ENCODE measurements at places on chromosomes 1 and 21. TPM values are rescaled to one million over a fixed set of nuclear protein-coding genes. Genes with fewer than 3 reads are reported as not detected.

Gene SLC16A4
- polyA plus RNA-seq = 1.5 TPM

Gene MAP1LC3C
- 0.61 TPM for polyA plus RNA-seq

Gene KRTAP7-1
- polyA plus RNA-seq = not detected

Gene ASPM
- polyA plus RNA-seq = 35.6 TPM

Gene ANKRD35
- 5.6 TPM for polyA plus RNA-seq

Gene OLIG2
- 0.09 TPM for polyA plus RNA-seq

Gene FCRL1
- not detected for polyA plus RNA-seq

Gene RGS7
- polyA plus RNA-seq = 2.0 TPM

- no peak for DNase-seq
These were observed 88.0 kb upstream of the ZNF648 start for GRCh38 chr1:182149411-182149965.

DNA sequence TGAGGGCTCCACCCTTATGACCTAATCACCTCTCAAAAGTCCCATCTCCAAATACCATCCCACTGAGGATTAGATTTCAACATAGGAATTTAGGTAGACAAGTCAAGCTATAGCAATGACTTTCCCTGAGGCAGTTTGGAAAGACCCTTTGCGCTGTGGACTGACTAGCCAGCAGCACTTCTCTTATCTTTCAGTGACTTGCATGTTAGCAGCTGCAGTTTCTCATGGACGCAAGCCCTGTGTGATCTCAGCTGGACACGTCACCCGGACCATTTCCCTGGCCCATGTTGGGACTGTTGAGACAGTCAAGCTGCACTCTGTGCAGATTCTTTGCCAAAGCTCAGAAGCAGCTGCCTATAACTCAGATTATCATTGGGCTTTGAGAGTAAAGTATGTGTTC, 408.1 kb upstream of the USP24 start:
- no peak for DNase-seq

DNA sequence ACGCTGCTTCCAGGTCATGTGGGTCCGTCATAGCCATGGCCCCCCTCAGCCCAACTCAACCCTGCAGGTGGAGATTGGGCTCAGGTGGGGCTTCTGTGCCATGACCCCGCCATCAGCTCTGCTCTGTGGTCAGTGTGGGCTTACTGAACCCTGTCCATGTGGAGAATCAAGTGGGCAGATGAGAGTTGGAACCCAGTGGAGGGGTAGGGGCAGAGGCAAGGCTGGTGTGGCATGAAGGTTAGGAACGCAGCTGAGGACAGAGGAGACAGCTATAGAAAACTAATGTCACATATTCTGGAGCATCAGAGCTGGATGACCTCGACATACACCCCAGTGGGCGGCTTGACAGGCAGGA, 355.9 kb downstream of the PTPRU start:
- DNase-seq = no peak

DNA sequence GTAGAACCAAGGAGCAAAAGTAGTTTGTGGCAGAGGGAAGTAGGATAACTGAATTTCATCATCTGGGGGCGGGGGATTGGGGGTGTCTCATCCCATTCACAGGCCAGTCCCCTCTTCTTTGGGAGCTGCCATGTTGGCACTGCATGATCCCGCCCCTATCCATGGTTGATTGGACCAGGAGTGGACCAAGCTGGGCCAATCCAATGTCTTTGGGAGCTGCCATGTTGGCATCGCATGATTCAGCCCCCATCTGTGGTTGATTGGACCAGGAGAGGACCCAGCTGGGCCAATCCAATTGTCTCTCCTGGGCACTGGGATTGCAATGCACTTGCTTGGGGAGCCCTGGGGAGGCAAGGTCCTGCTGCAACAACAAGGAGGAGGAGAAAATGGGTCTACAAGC, 12.3 kb upstream of the ALPL start:
- no peak for DNase-seq

DNA sequence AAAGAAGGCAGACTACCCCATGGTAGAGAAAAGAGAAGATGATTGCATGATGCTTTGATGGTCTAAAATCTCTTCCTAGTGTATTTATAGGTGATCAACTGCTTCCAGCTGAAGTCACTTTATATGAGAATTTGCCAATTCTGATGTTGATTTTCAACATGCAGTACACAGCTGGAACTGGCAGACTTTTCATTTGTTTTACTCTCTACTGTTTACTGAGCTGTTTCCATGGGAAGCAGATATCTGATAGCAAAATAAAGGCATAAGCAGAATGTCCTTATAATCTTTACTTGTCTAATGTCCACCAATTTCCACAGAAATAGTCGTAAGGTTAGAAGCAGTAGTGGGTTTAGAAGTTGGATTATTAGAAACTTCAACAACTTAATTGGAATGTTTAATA, 74.9 kb downstream of the SYDE2 start:
- no peak for DNase-seq

DNA sequence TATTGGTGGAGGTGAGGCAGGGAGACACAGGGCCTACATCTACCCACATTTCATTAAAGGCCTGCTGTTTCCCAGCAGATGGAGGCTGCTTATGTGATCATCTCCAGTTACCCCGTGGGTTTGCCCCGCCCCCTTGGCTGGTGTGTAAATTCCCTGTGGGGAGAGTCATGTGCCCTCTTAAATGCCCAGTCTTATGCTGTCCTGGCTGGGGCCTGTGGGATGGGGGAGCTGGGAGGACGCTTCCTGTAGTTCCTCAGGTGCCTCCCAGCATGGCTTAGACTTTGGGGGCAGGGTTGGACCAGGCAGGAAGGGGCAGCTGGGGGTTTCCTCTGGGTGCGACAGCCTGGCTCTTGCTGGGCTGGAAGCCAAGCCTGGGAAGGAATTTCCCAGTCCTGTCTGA, 15.5 kb upstream of the CITED4 start:
- peak; percentile 52 for DNase-seq

- DNase-seq = no peak
These were observed 3.1 kb upstream of the MIIP start for GRCh38 chr1:12016182-12016581.

DNA sequence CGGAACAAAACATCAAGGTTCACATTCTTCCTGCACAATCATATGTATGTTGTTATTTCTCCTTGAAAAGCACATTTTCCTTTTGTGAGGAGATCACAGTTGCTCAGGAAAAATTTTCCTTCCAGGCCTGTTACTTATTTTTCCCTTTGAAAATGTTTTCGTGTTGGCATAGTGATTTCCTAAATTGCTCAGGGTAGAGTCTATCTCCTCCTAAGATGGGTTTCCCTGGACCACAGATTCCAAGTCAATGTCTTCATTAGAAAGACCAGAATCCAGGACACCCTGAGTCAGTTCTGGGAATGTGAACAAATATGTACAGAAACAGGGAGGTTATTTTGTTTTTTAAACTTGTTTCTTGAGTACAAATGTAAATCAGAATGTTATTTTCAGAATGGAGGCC, 94.3 kb upstream of the C1orf105 start:
- DNase-seq = no peak

DNA sequence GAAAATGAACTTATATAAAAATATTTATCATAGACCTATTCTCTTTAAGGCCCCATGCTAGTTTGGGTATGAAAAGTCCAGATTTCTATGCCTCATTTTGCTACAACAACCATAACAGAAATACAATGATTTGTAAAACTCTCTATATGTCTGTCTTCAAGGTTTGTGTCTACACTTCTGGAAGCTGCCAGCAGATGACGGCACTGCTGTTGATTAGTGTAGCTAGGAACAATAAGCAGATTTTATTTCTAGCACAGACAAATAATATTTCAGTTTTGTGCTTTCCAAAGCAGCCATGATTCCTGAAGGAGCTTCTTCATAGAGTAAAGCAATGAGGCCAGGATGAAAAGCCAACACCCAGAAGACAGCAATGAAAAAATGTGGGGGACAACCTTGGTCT, 779.6 kb upstream of the ADGRL2 start:
- DNase-seq = no peak

GRCh38 chr1:80402625-80403024, 1396.1 kb upstream of the ADGRL4 start:
- no peak for DNase-seq
